ENCODE measurements at places on chromosomes 3 and 15.
A peak's percentile ranks its signal among the peaks of the same experiment; 100 is the strongest.

DNA sequence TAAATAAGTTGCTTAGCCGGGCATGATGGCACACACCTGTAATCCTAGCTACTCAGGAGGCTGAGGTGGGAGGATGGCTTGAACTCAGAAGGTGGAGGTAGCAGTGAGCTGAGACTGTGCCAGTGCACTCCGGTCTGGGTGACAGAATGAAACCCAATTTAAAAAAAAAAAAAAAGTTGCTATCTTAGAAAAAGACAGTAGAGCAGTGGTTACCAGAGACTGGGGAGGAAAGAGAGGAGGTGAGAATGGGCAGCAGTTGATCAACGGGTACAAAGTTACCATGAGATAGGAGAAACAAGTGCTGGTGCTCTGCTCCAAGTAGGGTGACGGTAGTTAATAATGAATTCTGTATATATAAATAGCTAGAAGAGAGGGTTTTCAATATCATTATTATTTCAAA is 821 bp upstream of the CCR2 start:
- no peak for DNase-seq

DNA sequence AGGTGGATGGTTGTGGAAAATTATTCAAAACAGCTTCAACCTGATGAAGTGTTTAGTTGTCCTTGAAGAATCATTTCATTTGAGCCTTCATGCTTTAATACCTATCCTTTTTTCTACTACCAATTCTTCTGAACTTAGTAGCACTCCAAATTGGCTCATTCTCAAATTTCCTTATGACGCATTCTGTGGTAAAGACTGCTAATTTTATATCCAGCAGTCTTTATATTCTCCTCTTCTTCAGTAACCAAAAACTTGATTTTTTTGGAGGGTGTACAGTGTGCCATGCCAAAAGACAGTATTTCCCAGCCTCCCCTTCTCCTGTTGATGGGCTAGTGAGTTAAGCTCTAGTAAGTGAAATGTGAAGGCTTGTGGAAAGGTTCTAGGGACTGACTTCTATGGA is 25.2 kb downstream of the CGNL1 start:
- DNase-seq, result no peak

DNA sequence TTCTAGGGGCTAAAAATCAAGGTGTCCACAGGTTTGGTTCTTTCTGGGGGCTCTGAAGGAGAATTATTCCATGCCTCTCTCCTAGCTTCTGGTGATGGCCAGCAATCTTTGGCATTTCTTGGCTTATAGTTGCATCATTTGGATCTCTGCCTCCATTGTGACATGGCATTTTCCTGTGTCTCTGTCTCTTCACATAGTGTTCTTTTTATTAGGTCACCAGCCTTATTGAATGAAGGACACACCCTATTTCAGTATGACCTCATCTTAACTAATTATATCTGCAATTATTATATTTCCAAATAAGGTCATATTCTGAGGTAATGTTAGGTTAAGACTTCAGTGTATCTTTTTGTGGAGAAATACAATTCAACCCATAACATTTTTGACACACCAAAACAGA is 3.2 kb upstream of the GBE1 start:
- DNase-seq, result no peak

DNA sequence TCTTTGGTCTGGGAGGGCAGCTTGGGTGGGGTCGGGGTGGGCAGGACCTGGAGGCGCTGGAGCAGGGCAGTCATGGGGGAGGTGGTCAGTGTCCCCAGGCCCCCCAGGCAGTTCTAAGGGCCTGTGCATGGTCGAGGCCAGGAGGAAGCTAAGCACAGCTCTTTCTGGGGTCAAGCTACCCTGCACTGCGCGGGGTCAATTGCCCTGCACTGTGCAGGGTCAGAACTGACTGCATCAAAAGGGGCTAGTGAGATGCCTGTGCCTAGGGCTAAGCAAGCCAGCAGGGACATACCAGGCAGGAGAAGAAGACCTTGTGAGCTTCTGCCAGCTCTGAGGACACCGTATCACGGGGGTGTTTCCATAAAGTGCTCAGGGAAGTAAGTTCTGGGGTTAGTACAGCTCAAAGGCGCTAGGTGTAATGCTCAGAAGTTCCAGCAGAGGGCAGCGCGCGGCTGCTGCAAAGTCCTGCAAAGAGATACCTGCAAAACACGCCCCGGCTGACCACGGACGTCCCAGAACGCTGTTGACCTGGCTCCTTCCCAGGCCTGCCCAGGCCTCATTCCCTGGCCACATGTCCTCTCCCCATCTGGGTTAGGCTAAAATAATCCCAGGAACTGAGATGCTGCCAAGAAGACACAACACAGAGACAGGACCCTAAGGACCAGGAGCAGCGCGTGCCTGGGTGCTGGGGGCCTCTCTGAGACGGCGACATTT is 18.8 kb upstream of the IQSEC1 start:
- DNase-seq, result peak; percentile 55

DNA sequence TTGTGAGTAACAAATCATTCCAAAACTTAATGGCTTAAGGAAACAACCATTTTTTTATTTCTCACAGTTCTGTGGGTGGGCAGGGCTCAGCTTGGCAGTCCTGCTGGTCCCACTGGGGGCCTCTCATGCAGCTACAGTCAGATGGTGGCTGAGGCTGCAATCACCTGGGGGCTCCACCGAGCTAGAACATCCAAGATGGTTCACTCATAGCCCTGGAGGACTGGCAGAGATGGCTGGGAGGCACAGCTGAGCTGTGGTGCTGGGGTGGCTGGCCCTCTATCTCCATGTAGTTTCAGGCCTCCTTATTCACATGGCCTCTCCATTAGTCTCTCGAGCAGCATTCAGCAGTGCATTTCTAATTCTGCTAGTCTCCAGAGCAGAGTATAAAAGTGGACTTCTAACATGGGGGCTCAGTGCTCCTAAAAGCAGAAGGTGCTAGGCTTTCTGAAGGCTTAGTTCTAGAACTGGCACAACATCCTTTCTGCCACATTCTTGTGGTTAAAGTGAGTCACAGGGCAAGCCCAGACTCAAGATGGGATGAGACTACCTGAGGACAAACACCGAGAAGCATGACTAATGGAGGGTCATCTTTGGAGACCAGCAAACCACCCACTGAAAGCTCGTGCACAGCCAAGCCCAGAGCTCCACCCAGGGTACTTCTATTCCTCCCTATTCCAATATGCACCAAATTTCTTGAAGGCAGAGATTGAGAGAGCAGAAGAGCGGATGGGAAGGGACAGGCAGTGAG is 6.3 kb downstream of the CAV3 start:
- DNase-seq, result no peak

GRCh38 chr15:90762109-90762508 is 45.0 kb downstream of the BLM start:
- DNase-seq, result no peak

GRCh38 chr15:83813682-83814081 is 159.8 kb downstream of the ADAMTSL3 start:
- DNase-seq, result no peak

DNA sequence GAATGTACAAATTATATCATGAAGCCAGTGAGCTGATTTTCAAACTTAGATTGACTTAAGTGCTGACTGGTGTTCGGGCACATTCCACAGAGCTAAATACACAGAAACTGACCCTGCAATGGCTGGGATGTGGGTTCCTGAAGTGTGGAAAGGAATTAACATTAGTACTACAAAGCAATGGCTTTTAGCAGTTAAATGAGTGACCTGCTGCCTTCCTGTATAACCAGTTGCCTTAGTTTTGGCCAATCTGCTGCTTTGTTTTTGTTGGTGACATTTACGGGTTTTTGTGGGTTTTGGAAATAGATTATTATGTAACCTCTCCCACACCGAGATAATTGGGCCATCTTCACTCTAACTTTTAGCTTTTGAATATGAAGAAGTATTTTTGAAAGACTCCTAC is 2.4 kb upstream of the SKIC8 start:
- no peak for DNase-seq

GRCh38 chr3:105722943-105723556 is 145.8 kb downstream of the CBLB start:
- DNase-seq, result no peak

DNA sequence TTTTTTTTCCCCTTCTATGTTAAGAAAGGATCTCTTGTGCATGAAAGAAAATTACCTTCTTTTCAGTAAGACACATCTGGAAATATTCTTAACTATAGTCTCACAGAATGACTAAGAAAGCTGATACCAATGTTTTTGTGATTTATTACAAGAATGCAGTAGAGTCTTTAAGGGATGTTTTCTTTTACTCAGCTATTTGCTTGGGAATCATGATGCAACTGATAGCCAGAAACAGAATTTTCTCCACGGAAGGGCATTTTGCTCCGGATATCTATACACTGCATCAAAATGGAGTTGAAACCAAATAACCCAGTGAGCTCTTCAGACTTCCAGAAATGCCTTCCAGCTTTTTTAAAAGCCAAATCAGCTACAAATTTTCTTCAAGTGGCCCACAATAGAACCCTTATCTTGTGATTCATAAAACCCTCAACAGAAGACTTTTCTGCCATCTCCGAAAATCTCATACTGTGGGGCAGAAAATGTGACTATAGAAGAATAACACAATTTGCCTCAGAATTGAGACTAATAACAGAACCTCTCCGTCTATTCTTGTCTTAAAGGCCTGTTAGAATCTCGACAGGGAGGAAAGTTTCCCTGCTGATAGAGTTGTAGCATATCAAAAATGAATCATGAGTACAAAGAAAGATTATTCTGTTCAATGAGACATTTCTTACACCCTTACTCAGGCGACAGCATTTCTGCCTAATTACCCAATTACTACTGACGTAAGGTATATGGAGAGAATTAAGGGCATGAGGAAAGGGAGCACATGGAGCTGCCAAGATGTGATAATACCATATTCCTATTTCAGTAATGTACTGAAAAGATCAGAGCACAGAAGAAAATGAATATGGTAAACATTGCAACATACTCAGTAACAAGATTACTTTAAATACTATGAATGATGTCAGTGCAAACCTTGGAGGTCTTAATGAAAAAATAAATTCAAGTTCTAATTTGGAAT is 900.1 kb downstream of the ROBO1 start:
- no peak for DNase-seq

DNA sequence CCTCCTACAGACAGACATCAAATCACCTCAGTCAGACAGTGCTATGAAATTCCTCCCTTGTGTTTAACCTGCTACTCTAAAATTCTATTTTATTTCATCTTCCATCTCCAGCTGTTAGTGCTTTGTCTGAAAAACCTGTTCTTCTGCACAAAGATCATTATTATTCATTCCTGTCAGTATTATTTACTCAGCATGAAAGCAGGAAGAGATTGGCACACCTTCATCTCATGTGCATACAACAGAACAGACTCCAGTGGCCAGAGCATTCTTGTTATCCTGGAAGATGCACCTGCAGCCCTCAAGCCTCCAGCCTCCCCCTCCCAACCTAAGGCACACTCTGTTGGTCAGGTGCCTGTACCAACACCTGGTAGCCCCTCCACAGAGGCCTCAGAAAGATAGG is 1.8 kb upstream of the ROPN1B start:
- no peak for DNase-seq

DNA sequence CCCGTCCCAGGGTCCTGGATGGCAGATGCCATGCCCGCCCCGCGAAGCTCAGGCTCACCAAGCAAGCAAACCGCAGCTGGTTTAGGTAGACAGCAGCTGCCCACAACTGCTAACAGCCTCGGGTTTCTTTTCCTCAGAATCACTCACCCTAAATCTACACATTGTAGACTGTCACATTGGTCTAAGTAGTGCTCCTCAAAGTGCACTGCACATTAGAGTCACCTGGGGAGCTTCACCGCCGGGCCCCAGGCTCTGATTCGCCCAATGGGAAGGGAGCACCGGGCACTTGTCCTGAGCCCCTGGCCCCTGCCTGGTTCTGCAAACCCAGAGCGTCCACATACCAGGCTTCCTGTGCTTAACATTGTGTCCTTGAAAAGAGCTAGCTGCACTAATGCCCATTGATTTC is 752 bp downstream of the OCA2 start:
- no peak for DNase-seq

GRCh38 chr3:100225193-100225592 is 35.6 kb upstream of the TBC1D23 start:
- no peak for DNase-seq

- no peak for DNase-seq
Observed at GRCh38 chr3:150057227-150057626, 86.5 kb upstream of the PFN2 start.

GRCh38 chr15:70033529-70034140 is 64.1 kb downstream of the TLE3 start:
- DNase-seq, result no peak

DNA sequence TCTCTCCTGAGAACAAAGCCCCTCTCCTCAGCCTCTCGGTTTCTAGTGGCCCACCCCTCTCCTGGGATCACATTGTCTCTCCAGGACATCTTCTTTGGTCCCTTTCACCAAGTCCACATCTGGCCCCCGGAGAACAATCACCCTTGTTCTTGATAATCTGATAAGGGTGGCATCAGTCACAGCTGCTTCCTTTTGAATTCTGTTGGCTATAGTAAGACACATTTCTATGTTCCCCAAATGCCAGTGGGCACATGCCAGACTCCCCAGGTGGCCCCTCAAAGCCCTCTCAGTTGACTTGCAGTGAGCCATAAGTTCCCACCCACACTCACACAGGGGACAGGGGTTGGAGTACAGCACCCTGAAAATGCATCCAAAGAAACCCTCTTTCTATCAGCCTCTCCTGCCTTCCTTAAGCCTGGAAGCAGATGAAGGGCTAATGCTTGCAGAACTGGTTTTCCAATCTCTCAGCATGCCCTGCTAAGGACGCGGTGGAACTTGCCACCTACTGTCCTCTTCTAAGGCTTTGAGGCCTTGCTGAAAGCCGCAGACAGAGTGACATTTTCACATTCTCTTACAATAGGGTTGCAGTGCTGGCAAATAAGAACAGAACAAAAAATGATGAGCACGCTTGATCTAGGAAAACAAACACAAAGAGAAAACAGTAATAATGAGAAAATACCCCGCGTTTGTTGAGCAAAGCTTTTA is 101.3 kb upstream of the SLCO3A1 start:
- DNase-seq, result no peak

DNA sequence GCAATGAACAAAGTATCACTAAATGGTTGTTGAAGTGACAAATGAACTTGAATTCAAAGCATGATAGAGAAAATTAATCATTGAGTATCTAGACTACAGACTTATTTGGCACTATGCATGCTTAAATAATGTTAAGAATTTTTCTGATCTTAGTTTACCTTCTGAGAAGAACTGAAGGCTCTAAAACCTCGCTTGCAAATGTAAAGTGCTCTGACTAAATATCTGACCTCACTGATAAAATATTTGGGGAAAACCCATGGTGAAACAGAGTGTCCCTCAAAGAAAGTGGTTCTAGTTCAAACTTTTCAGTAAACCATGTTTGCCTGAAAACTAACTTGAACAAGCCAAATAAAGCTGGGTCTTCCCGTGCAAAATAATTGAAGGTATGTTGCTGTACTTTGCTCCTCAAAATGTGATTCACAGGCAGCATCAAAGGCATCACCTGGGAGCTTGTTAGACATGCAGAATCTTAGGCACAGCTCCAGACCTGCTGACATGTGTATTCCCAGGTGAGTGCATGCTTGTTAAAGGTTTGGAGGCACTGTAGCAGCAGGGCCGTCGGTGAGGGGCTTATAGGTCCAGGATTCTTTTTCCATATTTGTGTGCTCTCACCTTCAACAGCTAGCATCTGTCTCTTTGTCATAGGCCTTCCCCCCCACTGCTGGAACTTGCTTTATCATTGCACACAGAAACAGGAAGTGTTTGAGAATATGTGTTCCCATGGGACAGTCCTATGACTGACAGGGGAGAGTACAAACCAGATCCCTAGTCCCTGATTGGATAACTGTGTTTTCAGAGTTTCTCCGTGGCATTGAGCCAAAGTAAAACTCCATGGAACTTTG is 524.2 kb upstream of the LMCD1 start:
- DNase-seq, result no peak
